ENCODE measurements at places on chromosomes 2 and 18.

- DNase-seq: no peak
Observed at GRCh38 chr2:108612153-108612513, 77.9 kb downstream of the LIMS1 start.

- no peak for DNase-seq
Observed at GRCh38 chr2:239264492-239264837, 136.4 kb downstream of the HDAC4 start.

DNA sequence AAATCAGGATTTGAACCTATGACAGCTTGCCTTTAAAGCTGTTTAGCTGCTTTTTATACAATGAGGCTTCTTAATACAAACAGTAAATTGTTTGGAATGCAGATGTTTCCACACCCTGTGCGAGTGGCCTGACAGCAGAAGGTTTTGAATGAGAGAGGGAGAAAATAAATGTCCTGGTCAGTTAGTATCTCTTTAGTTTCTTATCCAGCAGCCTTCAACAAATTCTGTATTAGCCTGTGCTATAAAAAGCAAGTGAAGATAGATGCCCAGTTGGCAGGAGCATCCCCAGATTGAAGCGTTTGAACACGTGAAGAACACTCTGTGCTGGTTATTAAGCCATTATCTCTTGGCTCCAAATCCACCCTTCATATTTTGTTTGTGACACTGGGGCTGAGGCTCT is 70.6 kb downstream of the CERS6 start:
- DNase-seq: no peak

- DNase-seq: no peak
Observed at GRCh38 chr2:19932928-19933327, 31.1 kb upstream of the TTC32 start.

DNA sequence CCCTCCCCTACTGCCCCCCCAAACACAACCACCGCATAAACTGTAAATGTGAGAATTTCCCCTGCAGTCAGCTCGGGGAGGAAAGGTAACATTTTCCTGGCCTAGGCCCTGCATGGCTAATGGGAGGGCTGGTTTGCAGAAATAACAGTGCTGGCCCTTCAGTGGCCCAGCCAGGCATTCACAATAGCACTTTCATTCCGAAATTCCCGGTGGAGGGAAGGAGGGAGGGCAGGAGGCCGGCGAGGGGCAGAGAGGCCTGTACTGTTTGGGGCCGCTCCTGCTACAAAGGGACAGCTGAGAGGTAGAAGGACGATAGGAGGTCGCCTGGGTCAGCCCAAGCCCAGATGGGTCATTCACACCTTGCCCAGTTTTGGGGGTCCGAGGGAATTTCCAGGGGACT is 11.3 kb downstream of the CYP26B1 start:
- DNase-seq: no peak

Measured in HCT116 (cell line).